ENCODE measurements at places on chromosomes 7 and 10. TPM values are rescaled to one million over a fixed set of nuclear protein-coding genes. Genes with fewer than 3 reads are reported as not detected.

SEPTIN7 gene
- polyA plus RNA-seq = 80.1 TPM

ANKRD2 gene
- polyA plus RNA-seq = 0.15 TPM

MYOF gene
- polyA plus RNA-seq = 2.0 TPM

ADAM12 gene
- not detected for polyA plus RNA-seq

FFAR4 gene
- polyA plus RNA-seq = 0.99 TPM

EBLN1 gene
- polyA plus RNA-seq = not detected

PRRT4 gene
- polyA plus RNA-seq = not detected

SAP25 gene
- 7.1 TPM for polyA plus RNA-seq

ORC5 gene
- polyA plus RNA-seq = 18.4 TPM

DNA sequence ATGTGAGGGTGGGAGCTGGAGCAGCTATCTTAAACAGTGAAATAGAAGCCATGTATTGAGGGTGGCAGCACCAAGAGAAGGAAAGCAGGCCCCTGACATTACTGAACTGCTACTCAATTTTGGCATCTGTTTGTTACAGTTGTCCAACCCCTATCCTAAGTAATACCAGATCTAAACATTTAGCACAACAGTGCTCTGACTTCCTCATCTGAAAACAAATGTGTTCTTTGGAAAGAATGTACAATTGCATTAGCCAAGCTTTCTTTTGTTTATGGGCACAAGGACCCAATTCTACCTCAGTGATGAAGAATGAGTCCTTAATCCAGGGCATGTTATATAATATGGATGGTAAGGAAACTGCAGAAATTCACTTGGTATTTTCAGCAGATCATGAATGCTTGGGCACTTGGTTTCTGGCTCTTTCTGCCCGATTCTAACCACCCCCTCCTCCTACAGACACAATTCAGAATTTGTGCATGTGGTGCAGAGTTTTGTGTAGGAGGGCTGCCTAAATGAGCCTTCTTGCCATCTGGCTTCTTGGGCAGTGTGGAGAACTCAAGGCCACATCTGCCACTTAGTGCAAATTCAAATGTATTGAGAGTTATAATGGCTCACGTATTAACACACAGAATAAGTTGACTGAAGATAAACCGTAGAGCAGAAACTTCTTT is 36.9 kb upstream of the KMT2E start:
- H3K4me1 ChIP-seq = peaks cover 18% of the 10 kb centered on the region
- DNase-seq = no peak
- no peak overlapping the region for H3K27ac ChIP-seq
- no peaks in the 10 kb centered on the region for H3K27me3 ChIP-seq
- H3K36me3 ChIP-seq = no peaks in the 10 kb centered on the region

GRCh38 chr7:140062118-140062527 is 628 bp downstream of the PARP12 start:
- H3K4me1 ChIP-seq = peaks cover 12% of the 10 kb centered on the region
- no peaks in the 10 kb centered on the region for H3K36me3 ChIP-seq
- DNase-seq = peak; percentile 45
- no peaks in the 10 kb centered on the region for H3K27me3 ChIP-seq
- H3K27ac ChIP-seq = peak overlapping the region; percentile 79

GRCh38 chr10:20713420-20713819 is 183.7 kb downstream of the NEBL start:
- no peaks in the 10 kb centered on the region for H3K36me3 ChIP-seq
- no peak for DNase-seq
- H3K27me3 ChIP-seq = no peaks in the 10 kb centered on the region
- H3K4me3 ChIP-seq = no peak overlapping the region
- no peak overlapping the region for H3K27ac ChIP-seq

DNA sequence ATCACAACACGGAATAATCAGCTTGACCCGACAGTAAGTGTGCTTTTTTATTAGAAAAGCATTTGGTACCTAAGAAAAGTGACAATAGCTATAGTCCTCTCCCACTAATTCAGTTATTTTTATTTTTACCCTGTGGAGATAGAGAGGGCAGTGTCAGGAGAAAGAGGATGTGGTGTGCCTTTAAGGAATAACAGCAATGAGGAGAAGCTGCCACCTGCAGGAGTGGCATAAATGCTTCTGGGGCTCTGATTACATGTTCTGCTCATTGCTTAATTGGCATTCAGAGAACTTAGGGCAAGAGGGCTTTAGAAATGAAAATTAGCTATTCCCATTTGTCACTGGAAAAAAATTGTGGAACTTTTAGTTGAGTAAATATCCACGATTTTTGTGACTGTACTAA is 60.1 kb downstream of the DENND11 start:
- no peak overlapping the region for H3K27ac ChIP-seq
- H3K4me3 ChIP-seq = no peak overlapping the region
- no peaks in the 10 kb centered on the region for H3K36me3 ChIP-seq
- DNase-seq = no peak
- H3K27me3 ChIP-seq = no peaks in the 10 kb centered on the region

DNA sequence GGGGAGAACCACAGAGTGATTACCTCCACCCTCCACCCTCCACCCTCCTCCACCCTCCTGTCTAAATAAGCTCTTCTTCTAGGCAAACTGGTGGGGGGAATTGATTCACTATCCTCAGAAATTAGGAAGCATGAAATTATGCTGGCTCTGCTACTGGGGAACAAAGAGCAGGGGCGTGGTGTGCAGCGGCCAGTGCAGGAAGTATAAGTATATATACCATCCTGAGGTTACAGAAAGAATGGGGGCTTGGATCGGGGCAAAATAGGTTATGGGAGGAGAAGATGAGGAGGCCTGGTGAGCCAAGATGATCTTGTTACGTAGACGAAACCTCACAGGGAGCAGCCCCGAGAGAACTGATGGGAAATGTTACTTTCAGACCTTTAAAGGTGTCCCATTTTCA is 49.1 kb downstream of the SYPL1 start:
- H3K36me3 ChIP-seq = no peaks in the 10 kb centered on the region
- H3K27ac ChIP-seq = no peak overlapping the region
- peaks cover 6% of the 10 kb centered on the region for H3K4me1 ChIP-seq
- DNase-seq = peak; percentile 45

DNA sequence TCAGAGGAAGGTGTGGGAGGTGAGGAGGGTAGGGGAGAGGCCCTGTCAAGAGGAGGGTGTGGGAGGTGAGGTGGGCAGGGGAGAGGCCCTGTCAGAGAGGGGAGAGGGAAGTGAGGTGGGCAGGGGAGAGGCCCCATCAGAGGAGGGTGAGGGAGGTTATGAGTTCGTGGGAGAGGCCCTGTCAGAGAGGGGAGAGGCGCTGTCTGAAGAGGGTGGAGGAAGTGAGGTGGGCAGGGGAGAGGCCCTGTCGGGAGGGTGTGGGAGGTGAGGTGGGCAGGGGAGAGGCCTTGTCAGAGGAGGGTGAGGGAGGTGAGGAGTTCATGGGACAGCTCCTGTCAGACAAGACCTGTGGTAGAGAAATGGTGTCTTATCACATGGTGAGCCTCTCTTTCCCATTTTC is 74.4 kb downstream of the INPP5A start:
- no peaks in the 10 kb centered on the region for H3K27me3 ChIP-seq
- H3K27ac ChIP-seq = no peak overlapping the region
- H3K36me3 ChIP-seq = no peaks in the 10 kb centered on the region
- H3K4me1 ChIP-seq = peaks cover under 1% of the 10 kb centered on the region
- no peak overlapping the region for H3K4me3 ChIP-seq

DNA sequence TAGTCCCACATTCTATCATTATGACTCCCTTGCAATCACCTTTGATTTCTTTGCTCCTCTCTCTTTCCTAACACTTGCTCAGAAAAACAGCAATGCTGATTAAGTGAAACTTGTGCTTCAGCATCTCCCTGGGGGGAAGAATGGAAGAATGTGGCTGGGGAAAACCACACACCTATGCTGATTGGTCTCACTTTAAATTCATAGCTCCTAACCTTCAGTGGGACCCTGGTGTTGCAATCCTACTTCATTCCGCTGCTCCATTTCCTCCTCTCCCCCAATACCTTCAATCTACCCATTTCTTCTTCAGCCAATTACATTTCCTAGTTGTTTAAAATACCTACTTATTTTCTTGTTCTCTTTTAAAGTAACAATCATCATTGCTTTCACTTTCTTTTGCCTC is 1166.7 kb upstream of the C7orf33 start:
- no peaks in the 10 kb centered on the region for H3K4me1 ChIP-seq
- no peaks in the 10 kb centered on the region for H3K36me3 ChIP-seq
- H3K27ac ChIP-seq = no peak overlapping the region
- H3K4me3 ChIP-seq = no peak overlapping the region
- H3K27me3 ChIP-seq = no peaks in the 10 kb centered on the region

DNA sequence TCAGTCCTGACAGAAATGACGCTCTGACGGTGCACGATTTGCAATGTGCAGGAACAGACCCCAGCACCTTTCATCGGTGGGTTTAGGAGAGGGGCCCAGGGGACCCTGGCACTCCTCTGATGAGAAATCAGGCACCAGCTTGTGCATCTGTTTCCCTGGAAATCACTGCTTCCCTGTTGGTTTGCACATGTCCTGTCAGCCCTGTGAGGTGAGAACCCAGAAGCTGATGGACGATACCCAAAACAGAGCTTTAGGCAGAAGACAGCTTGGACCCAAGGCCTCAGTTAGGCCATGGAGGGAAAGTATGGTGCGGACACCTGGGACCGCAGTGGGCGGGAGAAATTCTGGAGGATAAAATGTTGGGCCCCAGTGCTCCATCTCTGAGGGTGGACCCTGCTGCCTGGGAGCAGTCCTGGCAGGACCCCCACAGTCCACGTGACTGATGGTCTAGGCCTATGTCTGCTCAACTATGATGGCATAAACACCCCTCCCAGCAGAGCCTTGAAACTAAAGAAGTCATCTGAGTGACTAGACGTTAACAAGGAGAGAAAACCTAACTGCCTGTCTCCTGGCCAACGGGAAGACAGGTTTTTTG is 242.8 kb downstream of the PTPRN2 start:
- no peak overlapping the region for H3K27ac ChIP-seq
- no peaks in the 10 kb centered on the region for H3K36me3 ChIP-seq
- DNase-seq = no peak
- H3K4me1 ChIP-seq = no peaks in the 10 kb centered on the region
- H3K4me3 ChIP-seq = no peak overlapping the region

DNA sequence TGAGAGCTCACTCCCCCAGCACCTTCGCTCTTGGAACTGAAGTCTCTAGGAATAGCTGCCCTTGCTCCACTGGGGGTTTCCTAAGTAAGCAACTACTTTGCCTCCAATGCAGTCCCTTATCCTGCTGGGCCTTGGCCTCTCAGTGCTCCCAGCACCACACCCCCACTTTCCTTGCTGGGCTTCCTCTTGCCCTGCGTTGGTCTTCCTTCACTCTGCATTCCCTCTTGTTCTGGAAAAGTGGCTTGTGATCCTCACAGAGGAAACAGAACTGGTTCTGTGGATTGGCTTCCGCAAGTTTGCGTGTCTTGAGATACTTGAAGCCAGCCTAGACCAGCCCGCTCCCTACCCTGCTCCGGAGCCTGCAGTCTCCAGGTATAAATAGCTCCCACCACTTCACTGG is 6.4 kb downstream of the NKX2-3 start:
- peaks cover 11% of the 10 kb centered on the region for H3K4me1 ChIP-seq
- H3K27ac ChIP-seq = no peak overlapping the region
- DNase-seq = peak; percentile 21
- no peak overlapping the region for H3K4me3 ChIP-seq
- peaks cover 23% of the 10 kb centered on the region for H3K27me3 ChIP-seq
- H3K36me3 ChIP-seq = peaks cover 28% of the 10 kb centered on the region

DNA sequence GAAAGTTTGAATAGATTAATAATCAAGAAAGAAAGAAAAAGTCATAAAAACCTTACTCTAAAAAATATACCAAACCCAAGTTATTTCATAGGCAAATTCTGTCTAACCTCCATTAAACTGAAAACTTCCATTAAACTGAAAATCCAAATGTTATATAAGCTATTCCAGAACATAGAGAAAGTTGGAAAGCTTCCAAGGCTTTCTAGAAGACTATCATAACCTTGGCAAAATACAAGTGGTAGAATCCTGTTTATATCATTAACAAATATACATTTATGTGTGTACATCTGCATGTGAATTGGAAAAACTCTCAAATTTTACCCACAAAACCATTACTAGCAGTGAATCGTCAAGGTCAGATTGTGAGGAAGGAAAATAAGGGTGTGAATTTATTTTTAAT is 23.9 kb downstream of the TEX36 start:
- no peaks in the 10 kb centered on the region for H3K4me1 ChIP-seq
- no peak overlapping the region for H3K27ac ChIP-seq
- H3K27me3 ChIP-seq = no peaks in the 10 kb centered on the region
- no peak overlapping the region for H3K4me3 ChIP-seq
- no peaks in the 10 kb centered on the region for H3K36me3 ChIP-seq

DNA sequence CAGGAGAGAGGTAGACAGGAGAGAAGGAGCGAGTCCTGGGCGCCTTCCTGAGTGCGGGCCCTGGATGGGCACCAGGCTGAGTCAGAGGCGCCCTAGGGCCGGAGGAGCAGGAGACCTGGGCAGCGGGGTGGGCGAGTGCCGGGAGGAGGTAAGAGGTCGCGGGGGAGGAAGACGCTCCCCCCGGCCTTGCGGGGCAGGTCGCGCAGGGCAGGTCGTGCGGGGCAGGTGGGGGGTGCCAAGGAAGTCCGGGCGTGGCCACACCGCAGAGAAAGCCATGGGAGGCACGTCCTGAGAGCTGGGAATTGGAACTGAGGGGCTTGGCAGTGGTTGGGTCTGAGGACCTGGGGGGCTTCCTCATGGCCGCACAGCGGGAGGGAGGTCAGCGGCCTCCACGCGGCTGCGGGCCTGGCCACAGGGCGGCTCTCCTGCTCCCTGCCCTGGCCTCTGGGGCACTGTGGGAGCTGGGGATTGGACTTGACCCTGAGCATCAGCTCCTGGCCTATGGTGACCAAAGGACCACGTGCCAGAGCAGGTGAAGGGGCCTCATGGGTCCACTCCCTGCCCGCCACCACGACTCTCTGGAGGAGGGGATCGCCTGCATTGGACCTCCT is 935 bp downstream of the MMP21 start:
- no peak overlapping the region for H3K27ac ChIP-seq
- H3K4me1 ChIP-seq = no peaks in the 10 kb centered on the region
- H3K4me3 ChIP-seq = no peak overlapping the region
- H3K27me3 ChIP-seq = no peaks in the 10 kb centered on the region

- no peaks in the 10 kb centered on the region for H3K27me3 ChIP-seq
- H3K27ac ChIP-seq = no peak overlapping the region
- peaks cover 27% of the 10 kb centered on the region for H3K4me1 ChIP-seq
- DNase-seq = no peak
- no peaks in the 10 kb centered on the region for H3K36me3 ChIP-seq
Observed at GRCh38 chr10:32060347-32060746, 4.1 kb upstream of the KIF5B start.

GRCh38 chr10:17473228-17473950 is 19.0 kb upstream of the ST8SIA6 start:
- no peaks in the 10 kb centered on the region for H3K27me3 ChIP-seq
- no peaks in the 10 kb centered on the region for H3K36me3 ChIP-seq
- no peak overlapping the region for H3K4me3 ChIP-seq
- H3K27ac ChIP-seq = no peak overlapping the region
- DNase-seq = no peak

- no peak overlapping the region for H3K4me3 ChIP-seq
- H3K27ac ChIP-seq = no peak overlapping the region
- no peaks in the 10 kb centered on the region for H3K27me3 ChIP-seq
- no peaks in the 10 kb centered on the region for H3K36me3 ChIP-seq
- no peaks in the 10 kb centered on the region for H3K4me1 ChIP-seq
Observed at GRCh38 chr10:47435081-47435480, 48.8 kb downstream of the ANXA8 start.

- no peak overlapping the region for H3K4me3 ChIP-seq
- peaks cover 12% of the 10 kb centered on the region for H3K4me1 ChIP-seq
- H3K27ac ChIP-seq = no peak overlapping the region
- DNase-seq = no peak
- H3K27me3 ChIP-seq = no peaks in the 10 kb centered on the region
Observed at GRCh38 chr10:77606751-77607150, 30.9 kb downstream of the KCNMA1 start.
